ENCODE measurements at places on chromosomes 5 and 9. TPM values are rescaled to one million over a fixed set of nuclear protein-coding genes. Genes with fewer than 3 reads are reported as not detected.

The SV2C gene
- 0.60 TPM for total RNA-seq

The HMGCR gene
- 97.1 TPM for total RNA-seq

The CCDC192 gene
- 1.2 TPM for total RNA-seq

The CDC20B gene
- not detected for total RNA-seq

The MINAR2 gene
- total RNA-seq: not detected

The NR6A1 gene
- total RNA-seq: 5.0 TPM

The LCN15 gene
- not detected for total RNA-seq

The GNAQ gene
- 85.8 TPM for total RNA-seq

The OR1L8 gene
- total RNA-seq: not detected

The LCN9 gene
- not detected for total RNA-seq

The CD274 gene
- total RNA-seq: 5.4 TPM

The MYO10 gene
- total RNA-seq: 19.7 TPM

The STKLD1 gene
- 0.75 TPM for total RNA-seq

The ACOT12 gene
- not detected for total RNA-seq

The KIF20A gene
- total RNA-seq: 0.83 TPM

The TMEFF1 gene
- total RNA-seq: not detected

The SPINK13 gene
- not detected for total RNA-seq

The INSYN2B gene
- total RNA-seq: not detected

The RIGI gene
- 10.0 TPM for total RNA-seq
